ENCODE measurements at places on chromosomes 4 and X. TPM values are rescaled to one million over a fixed set of nuclear protein-coding genes. Genes with fewer than 3 reads are reported as not detected.

TLR3 gene
- 20.4 TPM for total RNA-seq

CENPI gene
- 19.6 TPM for total RNA-seq

SLC26A1 gene
- total RNA-seq: 0.05 TPM

FANCB gene
- total RNA-seq: 12.6 TPM

TLR10 gene
- total RNA-seq: 3.0 TPM

SOD3 gene
- total RNA-seq: 27.1 TPM

KLB gene
- total RNA-seq: 0.16 TPM

RRH gene
- total RNA-seq: 0.16 TPM

LUZP4 gene
- not detected for total RNA-seq
